Stimulated activated CD8-positive, alpha-beta memory T cell treated with anti-CD3 and anti-CD28 coated beads, Interleukin-7, amount 100 ng/mL, for 4 hours (primary cell): ENCODE measurements at places on chromosomes 2 and 18.
A peak's percentile ranks its signal among the peaks of the same experiment; 100 is the strongest.

- DNase-seq, result no peak
Measured at GRCh38 chr18:58300867-58301266, 256.8 kb downstream of the NEDD4L start.

GRCh38 chr2:156691014-156691413, 254.8 kb downstream of the GPD2 start:
- DNase-seq, result no peak

DNA sequence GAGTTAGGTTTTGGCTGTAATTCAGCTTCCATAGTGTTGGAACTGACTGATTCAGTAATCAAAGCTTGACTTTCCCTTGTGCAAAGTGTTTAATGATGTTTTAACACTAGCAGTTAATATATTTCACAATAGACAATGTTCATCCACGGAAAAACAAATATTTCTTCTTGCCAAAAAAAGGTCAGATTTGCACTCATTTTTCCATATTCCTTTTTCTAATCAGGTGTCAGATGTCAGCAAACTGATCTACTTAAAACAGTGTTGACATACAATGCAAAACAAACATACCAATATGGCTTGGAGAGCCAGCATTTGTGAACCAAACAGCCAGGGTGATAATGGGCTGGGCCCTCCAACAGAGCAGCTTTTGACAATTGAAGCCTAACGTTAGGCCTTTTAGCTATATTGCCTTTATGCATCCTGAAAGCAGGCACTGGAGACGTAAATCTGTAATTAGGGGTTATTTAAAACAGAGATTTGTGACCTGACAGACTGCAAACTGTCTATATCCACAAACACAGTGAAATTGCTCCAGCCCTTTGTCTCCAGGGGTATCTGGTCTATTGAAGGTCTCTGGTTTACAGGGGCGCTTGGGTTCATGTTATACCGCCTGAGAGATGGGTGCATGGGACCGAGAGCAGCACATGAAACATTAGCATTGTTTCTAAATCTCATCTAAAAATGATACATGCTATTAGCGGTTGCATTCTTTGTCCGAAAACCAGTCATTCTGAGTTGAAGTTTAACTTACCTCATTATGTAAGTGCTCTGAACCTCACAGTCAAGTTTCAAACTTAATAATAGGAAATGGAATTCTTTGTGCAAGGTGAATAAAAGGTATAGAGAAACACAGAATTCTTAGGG, 7.1 kb upstream of the CDCA7 start:
- no peak for DNase-seq

DNA sequence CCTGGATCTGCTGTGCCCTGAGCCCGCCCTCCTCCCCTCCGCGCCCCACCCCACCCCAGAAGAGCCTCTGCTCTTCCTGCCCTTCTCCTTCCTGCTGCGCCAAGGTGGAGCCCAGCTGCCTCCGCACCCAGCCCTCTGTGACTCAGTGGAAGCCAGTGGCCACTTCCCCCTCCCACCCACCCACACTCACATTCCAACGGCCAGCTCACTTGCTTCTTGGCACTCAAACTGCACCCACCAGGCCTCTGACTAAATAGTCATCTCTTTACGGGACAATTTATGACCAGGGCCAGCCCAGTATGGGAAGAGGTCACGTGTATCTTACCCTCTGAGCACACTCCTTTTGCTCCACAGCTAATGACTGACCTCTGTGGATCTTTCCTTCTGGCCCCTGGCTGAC, 150.4 kb upstream of the SLC1A4 start:
- DNase-seq, result no peak

- DNase-seq, result peak; percentile 61
Measured at GRCh38 chr2:28681158-28681571, 70.5 kb upstream of the PPP1CB start.

GRCh38 chr18:34659579-34660517, 50.2 kb upstream of the DTNA start:
- DNase-seq, result no peak

GRCh38 chr2:61452392-61452791, 18.5 kb downstream of the USP34 start:
- DNase-seq, result no peak

GRCh38 chr2:172462849-172463381, 35.5 kb downstream of the ITGA6 start:
- no peak for DNase-seq

DNA sequence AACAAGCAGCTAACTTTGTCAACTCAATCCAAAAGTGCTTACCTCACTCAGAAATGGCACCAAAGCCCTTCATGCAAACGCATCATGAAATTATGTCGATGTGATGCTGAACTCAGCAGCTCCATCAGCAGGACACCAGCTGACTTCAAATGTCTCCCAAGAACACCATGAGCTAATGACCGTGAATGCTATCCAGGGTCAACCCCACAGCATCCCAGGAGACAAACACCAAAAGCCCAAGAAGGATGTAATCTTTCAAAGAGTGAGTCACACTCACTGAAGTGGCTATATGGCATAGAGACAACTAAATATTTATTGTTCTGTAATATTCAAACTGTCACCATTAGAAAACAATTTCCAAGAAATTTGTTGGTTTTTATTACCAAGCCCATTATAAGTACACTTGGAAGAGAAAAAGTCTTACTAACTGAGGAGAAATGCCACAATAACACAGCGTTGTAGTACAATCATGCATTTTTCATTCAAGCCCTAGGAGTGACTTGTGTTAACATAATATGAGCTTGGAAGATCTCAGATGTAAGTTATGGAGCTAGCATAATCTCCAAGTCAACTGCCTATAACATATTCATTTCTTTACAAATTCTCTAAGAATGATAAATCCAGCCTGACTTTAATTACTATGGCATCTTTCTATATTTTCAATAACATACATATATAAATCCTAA, 165.0 kb upstream of the CCDC68 start:
- no peak for DNase-seq

GRCh38 chr18:8324343-8325065, 284.7 kb upstream of the RAB12 start:
- DNase-seq, result no peak

GRCh38 chr2:42104621-42105020, 56.8 kb downstream of the PKDCC start:
- DNase-seq, result no peak
